ENCODE measurements at places on chromosomes 5 and 9. TPM values are rescaled to one million over a fixed set of nuclear protein-coding genes. Genes with fewer than 3 reads are reported as not detected.

- DNase-seq: no peak
Observed at GRCh38 chr9:126009047-126009446, 261.9 kb downstream of the PBX3 start.

STC2 gene
- 144 TPM for total RNA-seq

DNA sequence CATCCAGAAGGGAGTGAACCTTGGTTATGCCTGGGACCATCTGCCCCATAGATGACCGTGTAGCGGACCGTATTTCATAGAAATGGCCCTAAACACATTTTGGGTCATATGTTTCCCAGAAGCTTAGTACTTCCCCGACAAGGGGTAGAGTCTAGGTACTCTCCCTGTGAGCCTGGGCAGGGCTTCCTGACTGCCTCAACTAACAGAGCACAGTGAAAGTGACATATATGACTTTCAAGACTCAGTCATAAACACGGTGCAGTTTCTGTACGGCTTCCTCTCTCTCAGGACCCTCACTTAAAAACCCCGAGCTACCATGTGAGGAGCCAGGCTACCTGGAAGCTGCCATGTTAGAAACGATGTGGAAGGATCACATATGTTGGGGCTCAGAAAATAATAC lies 20.9 kb downstream of the C9orf57 start:
- no peak for DNase-seq

DNA sequence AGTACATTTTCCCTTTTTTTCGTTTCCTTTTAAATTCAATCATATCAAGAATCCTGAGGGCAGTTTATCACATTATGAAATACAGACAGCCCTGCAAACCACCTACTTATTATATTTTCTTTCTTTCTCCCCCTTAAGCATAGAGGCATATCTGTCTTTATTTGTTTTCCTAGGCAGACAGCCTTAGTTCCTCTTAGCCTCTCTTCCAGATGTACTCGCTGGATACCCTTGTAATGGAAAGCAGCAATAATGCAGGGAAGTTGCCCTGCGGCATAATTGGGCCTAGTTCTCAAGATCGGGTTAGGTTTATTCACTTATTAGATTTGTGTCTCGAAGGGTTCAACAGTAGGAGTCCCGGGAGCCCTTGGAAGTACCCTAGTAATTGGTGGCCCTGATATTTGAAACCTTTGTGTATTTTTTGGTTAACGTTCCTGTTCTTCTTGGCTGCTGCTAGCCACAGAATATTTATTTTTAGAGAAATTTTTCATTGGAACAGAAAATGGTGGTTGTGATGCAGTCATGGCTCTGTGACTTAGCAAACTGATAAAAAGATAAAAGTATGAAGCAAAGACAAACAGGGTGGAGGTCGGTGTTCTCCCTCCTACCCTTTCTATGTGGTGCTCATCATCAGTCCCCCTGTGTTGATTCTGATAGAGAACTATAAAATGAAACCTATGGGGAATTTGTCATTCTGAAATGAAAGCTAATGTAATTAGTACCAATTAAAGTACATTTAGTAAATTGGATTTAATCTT lies 6.4 kb downstream of the TLE4 start:
- peak; percentile 47 for DNase-seq

ENG gene
- total RNA-seq: 4.1 TPM

OR4F3 gene
- not detected for total RNA-seq

- no peak for DNase-seq
Observed at GRCh38 chr9:27029186-27029585, 23.7 kb upstream of the LRRC19 start.

GRCh38 chr5:175840050-175840841 lies 31.1 kb upstream of the CPLX2 start:
- DNase-seq: no peak

CNTLN gene
- total RNA-seq: 5.6 TPM

GRCh38 chr9:127180457-127181314 lies 58.3 kb upstream of the ANGPTL2 start:
- no peak for DNase-seq

CMYA5 gene
- total RNA-seq: 0.17 TPM

LHX2 gene
- total RNA-seq: 11.9 TPM

GRCh38 chr9:114248299-114248707 lies 74.6 kb upstream of the ORM1 start:
- no peak for DNase-seq

MCIDAS gene
- total RNA-seq: 0.95 TPM

- peak; percentile 52 for DNase-seq
Observed at GRCh38 chr5:157342822-157343402, 77.0 kb downstream of the CYFIP2 start.

GRCh38 chr5:167872791-167873190 lies 418.7 kb upstream of the WWC1 start:
- DNase-seq: no peak

SRP19 gene
- total RNA-seq: 141 TPM

DNA sequence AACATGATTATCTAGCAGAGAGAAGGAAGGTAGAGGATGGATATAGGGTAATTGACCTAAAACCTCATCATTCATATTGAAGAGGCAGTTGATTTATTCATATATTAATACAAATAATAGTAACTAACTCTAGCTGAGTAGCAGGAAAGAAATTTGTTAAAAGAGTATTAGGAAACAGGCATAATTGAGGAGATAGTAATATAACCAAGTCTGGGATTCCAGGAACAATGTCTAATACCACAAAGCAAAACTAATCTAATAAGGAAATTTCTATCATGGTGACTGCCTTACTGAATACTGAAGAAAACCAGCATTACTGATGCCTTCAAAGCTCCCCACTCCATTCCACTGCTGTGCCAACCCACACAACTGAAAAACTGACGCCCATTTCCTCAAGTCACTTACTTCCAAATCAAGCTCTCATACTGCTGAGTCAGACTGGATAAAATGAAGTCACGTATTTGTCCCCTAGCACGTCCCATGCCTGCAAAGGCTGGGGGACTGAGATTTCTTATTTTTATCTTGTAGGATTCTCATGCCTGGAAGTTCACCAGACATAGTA lies 153.9 kb downstream of the SMC2 start:
- DNase-seq: peak; percentile 33

CDC26 gene
- total RNA-seq: 120 TPM

DNA sequence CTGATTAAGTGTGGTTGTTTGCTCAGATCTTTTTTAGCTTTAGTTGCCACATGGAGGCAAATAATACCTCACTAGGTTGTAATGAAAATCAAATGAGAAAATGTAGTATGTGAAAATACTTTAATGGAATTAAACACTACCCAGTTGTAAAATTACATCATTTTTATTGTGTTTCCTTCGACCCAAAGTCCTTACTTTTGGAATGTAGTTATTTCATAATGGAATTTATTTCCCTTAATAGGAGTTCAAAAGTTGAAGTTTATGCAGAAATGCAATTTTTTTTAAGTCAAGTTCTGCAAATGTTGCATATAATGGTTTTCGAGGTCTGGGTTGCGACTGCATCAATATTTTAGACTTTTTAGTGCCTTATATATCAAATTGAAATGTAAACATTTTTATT lies 31.0 kb downstream of the TNPO1 start:
- DNase-seq: no peak

- no peak for DNase-seq
Observed at GRCh38 chr9:132288966-132289365, 65.8 kb downstream of the SETX start.

GRCh38 chr5:68456756-68457217 lies 241.2 kb downstream of the PIK3R1 start:
- DNase-seq: peak; percentile 74

DNA sequence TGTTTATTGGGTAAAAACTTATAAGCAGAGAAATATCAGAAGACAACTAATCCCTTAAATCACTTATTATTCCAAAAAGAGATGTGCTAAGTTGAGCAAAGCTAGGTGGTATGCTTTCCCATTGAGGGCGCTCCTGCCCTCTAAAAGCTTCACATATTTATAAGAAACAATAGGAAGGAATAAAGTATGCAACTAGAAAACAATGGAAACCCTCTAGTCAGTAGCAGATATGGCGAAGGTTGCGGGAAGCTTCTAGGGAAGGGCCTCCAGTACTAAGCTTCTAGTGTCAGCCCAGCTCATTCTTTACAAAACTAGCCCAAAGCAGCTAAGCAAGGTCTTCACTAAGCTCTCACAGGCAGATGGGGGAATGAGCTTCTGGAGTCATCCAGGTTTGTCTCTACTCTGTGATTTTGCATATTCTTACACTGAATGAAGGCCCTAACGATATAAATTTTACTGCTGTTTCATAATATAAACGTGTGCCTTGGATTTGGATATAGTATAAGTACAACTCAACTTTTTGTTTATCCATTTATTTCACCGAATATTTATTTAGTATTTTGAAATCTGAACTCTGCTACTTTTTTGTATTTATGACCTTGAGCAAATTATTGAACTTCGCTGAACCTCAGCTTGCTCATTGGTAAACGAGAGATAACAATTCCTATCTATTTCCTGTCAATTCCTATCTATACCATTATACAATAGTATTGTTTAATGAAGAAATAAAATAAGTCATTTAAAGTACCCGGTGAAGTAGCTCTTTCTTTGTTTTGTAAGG lies 571.4 kb downstream of the ELAVL2 start:
- DNase-seq: no peak

CDKN2B-AS1 gene
- not detected for total RNA-seq

- no peak for DNase-seq
Observed at GRCh38 chr9:5920860-5921328, 30.2 kb downstream of the MLANA start.

IL9 gene
- not detected for total RNA-seq

GRCh38 chr9:90287567-90288274 lies 354.9 kb downstream of the DIRAS2 start:
- DNase-seq: peak; percentile 15

SOHLH1 gene
- total RNA-seq: not detected

DNA sequence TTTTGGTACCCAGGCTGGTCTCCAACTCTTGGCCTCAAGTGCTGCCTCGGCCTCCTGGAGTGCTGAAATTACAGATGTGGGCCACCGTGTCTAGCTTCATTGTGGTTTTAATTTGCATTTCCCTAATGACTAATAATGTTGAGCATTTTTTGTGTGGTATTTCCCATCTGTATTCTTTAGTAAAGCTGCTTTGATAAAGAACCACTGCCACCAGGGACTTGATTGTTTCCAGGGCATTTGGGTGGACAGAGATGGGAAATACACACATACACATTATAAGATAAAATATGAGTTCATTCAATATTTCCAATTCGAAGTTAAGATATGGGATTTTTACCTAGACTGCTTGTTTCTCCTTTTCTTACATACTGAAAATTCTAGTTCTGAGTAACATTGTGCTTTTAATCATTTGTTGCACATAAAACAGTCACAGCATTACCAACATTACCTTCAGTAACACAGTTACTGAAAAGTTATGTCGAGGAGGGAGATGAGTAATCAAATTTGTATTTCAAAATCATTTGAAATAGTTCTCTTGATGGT lies 28.9 kb downstream of the HABP4 start:
- DNase-seq: peak; percentile 42

C8G gene
- total RNA-seq: 1.2 TPM

DNA sequence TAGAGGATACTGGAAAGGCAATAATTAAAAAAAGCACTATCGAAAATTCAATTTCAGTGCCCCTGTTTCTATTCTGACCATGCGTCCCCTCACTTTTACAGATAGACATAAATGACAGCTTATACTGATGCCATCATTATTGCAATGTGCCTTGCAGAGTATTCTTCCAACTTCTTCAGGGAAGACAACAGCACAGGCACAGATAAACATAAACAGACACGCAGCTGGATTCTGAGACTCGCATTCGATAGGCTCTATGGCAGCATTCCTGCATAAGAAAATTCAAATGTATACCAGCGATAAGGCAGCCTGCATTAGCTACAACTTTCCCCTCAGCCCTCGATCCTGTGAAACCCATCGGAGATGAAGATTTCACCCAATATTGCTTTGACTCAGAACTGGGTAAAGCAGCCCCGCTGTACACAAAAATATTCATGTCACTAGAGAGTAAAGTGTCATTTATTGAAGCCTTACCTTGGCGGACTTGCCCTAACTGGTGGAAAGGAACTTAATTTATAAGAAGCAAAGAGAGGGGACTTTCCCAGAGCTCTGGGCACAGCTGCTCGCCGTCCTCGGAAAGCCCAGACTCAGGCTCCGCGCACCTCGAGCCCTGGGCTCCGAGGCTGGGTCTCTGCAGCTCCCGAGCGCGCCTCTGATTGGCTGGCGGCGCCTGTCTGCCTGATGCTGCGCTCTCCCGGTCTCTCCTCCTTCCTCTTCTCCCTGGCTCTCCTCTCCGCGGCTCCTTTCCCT lies at the start of gene CDH18:
TSS of gene CDH18 (minus strand) at position 589 of the 750 bp plus-strand sequence. CDS start 149,214 bp downstream, outside the sequence.
- peak; percentile 86 for DNase-seq

TGFBR1 gene
- total RNA-seq: 53.5 TPM

DNA sequence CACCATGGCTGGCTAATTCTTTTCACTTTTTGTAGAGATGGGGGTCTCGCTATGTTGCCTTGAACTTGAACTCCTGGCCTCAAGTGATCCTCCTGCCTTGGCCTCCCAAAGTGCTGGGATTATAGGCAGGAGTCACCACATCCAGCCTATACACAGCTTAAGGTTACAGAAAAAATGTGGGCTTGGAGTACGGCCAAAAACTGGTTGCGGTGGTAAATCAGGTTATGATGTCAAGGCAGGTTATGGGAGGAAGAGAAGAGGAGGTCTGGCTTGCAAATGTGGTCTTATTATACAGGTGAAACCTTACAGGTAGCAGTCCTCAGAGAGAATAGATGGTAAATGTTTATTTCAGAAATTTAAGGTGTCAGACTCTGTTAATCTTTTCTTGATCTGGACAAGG lies 30.7 kb upstream of the SYK start:
- DNase-seq: no peak

ARL14EPL gene
- total RNA-seq: not detected

Measured in Daoy (cell line).